ENCODE measurements at places on chromosomes 5 and 9. TPM values are rescaled to one million over a fixed set of nuclear protein-coding genes. Genes with fewer than 3 reads are reported as not detected.
A peak's percentile ranks its signal among the peaks of the same experiment; 100 is the strongest.

- H3K36me3 ChIP-seq: no peaks in the 10 kb centered on the region
- no peak overlapping the region for H3K27ac ChIP-seq
- peaks cover 19% of the 10 kb centered on the region for H3K27me3 ChIP-seq
- no peaks in the 10 kb centered on the region for H3K4me1 ChIP-seq
- H3K4me3 ChIP-seq: no peak overlapping the region
Observed at GRCh38 chr9:36827593-36827992, 206.5 kb downstream of the PAX5 start.

- H3K27me3 ChIP-seq: no peaks in the 10 kb centered on the region
- H3K27ac ChIP-seq: no peak overlapping the region
- H3K4me3 ChIP-seq: no peak overlapping the region
- H3K36me3 ChIP-seq: no peaks in the 10 kb centered on the region
Observed at GRCh38 chr5:35294976-35295375, 64.7 kb upstream of the PRLR start.

GRCh38 chr9:108093773-108094675 is 604.5 kb upstream of the KLF4 start:
- H3K36me3 ChIP-seq: no peaks in the 10 kb centered on the region
- DNase-seq: peak; percentile 98
- H3K4me3 ChIP-seq: no peak overlapping the region
- H3K27me3 ChIP-seq: no peaks in the 10 kb centered on the region
- H3K27ac ChIP-seq: no peak overlapping the region
- H3K4me1 ChIP-seq: no peaks in the 10 kb centered on the region

ANGPTL2 gene
- total RNA-seq: 17.5 TPM

Measured in astrocyte (in vitro differentiated cells and primary cell).